ENCODE measurements at places on chromosomes 7 and 10.

DNA sequence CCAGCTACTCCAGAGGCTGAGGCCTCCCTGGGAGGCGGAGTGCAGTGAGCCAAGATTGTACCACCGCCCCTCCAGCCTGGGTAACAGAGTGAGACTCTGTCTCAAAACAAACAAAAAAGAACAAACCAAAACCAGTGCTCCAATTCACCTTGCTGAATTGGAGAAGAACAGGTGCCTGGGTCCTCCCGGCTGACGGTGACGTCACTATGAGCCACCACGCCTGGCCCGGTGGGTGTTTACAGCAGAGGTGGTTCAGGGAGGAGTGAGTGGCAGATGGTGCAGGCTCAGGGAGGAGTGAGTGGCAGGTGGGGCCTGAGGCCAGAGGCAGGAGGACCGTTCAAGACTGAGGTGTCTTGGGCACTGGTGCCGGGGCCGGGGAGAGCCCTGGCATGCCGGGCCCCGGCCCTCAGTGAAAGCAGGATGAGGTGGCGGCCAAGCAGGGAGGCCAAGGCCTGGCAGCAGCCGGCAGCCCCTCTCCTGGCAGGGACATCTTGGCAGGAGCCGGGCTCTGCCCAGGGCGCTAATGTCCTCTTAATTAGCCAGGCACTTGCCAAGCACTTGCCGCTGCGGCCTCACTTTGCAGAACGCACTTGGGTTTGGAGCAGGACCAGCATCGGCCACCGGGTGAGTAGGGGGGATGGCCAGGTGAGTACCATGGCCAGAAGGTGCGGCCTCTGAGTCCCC lies 162.8 kb upstream of the TNRC18 start:
- DNase-seq, result no peak

GRCh38 chr7:87287738-87288341 lies 57.6 kb upstream of the CROT start:
- no peak for DNase-seq

DNA sequence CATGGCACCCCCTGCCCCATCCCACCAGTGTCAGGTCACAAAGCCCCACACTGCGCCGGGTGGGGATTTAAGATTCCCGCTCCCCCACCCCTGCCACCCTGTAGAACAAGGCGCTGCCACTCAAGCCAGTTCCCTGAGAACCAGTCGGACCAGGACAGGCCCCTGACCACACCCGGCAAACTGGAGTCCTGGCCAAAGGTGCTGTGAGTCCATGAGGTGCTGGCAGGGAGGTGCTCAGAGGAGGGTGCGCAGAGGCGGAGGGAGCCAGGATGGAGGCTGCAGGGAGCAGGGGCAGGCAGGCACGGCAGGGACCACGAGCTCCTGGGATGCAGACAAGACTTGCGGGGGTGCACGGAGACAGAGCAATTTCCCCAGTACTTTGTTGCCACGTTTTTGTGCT lies 19.7 kb upstream of the GDI2 start:
- DNase-seq, result no peak

DNA sequence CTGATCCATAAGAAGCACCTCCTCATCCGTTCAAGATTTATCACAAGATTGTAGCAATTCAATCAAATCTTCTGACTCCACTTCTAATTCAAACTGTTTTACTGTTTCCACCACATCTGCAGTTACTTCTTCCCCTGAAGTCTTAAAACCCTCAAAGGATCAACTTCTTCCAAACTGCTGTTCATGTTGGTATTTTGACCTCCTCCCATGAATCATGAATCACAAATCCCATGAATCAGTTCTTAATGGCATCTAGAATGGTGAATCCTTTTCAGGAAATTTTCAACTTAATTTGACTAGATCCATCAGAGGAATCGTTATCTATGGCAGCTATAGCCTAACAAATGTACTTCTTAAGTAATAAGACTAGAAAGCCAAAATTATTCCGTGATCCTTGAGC lies 122.3 kb downstream of the IMMP2L start:
- no peak for DNase-seq

GRCh38 chr10:90318659-90319058 lies 539.2 kb downstream of the HTR7 start:
- DNase-seq, result no peak

- DNase-seq, result no peak
These were observed 826.6 kb upstream of the LRRN3 start for GRCh38 chr7:110264288-110264687.

- DNase-seq, result no peak
These were observed 204.1 kb downstream of the PHF14 start for GRCh38 chr7:11177793-11178192.

GRCh38 chr10:59397961-59398360 lies 35.6 kb upstream of the FAM13C start:
- DNase-seq, result no peak

GRCh38 chr10:132270721-132271457 lies 36.9 kb downstream of the STK32C start:
- no peak for DNase-seq

DNA sequence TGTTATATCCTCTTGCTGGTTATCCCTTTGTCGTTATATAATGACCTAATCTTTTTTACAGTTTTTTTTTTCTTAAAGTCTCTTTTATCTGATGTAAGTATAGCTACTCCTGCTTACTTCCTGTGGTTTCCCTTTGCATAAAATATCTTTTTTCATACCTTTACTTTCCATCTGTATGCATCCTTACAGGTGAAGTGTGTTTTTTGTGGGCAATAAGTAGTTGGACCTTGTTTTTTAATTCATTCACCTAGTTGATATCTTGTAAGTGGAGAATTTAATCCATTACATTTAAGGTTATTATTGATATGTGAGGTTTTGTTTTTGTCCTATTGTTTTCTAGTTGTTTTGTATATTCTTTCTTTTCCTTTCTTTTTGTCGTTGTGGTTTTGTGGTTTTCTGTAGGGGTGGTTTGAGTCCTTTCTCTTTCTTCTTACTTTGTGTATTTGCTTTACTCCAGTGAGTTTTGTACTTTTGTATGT lies 168.6 kb downstream of the MLLT10 start:
- DNase-seq, result no peak

DNA sequence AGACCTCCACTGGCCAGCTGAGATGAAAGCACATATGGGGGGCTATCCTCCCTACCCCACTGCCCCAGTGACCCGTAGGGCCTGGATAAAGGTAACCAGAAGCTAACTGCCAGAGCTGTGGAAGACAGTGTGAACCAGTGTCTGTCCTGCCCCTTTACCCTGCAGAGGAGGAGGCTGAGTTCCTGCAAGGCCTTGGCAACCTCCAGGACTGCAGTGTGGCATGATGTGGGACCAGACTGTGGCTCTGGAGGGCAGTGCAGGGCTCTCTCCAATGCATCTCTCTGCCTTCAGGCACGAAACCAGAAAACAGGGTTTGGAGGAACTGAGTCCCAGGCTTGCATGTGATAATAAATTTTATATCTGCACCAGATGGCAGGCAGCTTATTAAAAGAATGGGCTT lies 93.1 kb downstream of the EPC1 start:
- DNase-seq, result no peak

DNA sequence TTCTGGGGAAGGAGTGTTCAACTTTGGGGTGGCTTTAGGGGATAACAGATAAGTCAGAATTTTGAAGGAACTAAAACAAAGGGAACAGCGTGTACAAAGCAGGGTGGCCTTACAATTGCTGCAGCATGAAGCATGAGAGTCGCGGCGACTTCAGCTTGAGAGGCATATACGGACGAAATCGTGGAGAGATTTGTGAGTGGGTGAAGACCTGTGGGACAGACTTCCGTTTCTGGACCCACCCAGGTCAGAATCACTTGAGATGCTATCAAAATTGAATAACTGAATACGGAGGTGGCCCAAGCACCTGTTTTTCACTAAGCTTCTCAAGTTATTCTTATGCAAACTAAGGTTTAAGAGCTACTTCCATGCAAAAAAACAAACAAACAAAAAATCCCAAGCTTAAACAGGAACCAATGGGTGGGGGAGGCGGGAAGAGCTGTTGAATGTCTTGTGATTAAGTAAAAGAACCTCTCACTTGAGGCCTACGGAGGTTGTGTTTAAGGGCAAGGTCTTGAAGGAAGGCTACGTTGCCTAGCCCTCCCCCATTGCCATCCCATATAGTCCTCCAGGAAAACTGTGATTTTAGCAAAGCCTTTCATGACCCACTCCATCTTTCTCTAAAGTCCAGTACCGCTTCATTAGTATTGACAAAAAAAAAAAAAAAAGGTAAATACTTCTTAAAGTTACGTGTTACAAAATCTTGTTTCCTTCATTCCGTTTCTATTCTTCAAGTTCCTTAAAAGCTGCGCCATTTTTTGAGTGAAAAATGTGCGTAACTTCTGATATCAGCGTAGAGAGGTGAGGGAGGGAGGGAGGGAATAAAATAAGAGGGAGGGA lies 1.3 kb upstream of the TRIM24 start:
- DNase-seq, result no peak

GRCh38 chr7:28921822-28922221 lies 36.3 kb downstream of the TRIL start:
- peak; percentile 61 for DNase-seq

DNA sequence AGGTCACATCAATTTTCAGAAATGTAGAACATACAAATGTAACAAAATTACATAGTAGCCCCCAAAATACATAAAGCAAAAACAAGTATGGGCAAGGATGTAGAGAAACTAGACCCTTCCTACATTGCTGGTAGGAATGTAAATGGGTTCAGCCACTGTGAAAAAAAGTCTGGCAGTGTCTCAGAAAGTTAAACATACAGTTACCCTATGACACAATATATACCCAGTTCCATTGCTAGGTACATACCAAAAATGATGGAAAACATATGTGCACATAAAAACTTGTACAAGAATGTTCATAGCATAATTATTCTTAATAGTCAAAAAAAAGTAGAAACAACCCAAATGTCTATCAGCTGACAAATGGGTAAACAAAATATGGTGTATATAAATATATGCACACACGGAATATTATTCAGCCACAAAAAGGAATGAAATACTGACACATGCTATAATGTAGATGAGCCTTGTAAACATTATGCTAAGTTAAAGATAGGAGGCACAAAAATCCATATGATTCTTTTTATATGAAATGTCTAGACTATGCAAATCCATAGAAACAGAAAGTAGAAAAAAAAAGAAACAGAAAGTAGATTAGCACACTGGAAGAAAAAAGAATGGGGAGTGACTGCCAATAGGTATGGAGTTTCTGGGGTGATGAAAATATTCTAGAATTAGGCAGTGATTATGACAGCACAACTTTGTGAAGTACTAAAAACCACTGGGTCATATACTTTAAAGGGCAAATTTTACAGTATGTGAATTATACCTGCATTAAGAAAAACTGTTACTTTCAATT lies 13.5 kb downstream of the HERPUD2 start:
- DNase-seq, result no peak

DNA sequence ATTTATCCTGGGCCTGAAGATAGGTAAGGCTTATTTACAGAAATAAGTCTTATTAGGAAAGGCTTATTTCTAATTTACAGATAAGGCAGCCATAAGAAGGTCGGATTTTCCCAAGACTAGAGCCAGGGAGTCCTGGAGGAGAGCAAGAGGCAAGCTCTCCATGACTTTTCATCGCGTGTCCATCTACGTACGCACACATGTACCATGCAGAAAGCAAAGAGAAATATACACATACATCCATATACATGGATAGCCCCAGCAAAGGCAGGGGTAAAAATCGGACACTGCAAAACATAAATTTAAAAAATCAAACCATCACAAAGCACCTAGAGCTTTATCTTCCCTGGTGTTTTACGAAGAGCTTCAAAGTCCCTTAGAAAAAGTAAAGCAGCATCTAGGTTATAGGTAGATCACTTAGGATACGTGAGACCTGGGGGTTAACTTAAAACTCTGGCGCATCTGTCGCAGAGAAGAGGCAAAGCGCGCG lies 25.8 kb upstream of the ZRANB1 start:
- no peak for DNase-seq

- DNase-seq, result no peak
These were observed 81.4 kb downstream of the VWA2 start for GRCh38 chr10:114320249-114321116.

GRCh38 chr10:86951184-86951761 lies 6.1 kb downstream of the MMRN2 start:
- DNase-seq, result no peak

DNA sequence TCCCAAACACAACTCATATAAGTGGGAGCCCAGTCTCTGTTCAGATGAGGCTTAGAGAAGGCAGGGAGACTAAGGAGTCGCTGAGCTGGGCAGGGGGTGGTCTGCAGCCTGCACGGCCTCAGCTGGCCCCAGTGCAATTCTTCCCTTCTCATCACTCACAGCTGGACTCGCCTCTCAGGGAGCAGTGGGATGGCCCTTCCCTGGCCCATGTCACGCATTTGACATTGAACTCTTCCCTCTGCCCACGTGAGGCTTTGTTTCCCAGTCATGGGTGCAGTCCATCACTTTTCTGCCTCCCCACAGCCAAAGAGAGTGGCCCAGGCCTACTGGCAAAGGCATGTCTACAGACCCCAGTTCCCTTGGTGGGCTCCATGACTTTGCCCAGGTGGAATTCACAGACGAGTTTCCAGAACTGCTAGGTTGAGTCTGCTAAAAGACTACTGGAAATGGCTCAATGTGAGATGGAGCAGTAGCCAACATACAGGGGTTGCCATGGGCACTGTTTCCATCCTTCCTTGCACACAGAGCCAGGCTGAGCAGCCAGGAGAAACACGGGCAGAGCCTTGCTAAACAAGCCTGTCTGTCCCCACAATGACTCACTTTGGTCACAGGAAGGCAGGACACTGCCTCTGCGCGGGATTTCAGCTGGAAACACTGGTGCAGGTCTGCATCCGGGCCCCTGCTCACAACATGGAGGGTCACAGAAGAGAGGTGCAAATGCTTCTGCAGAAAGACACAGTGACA lies 90.1 kb downstream of the OAT start:
- DNase-seq, result no peak

GRCh38 chr10:124517461-124517860 lies 55.8 kb downstream of the LHPP start:
- DNase-seq, result no peak

DNA sequence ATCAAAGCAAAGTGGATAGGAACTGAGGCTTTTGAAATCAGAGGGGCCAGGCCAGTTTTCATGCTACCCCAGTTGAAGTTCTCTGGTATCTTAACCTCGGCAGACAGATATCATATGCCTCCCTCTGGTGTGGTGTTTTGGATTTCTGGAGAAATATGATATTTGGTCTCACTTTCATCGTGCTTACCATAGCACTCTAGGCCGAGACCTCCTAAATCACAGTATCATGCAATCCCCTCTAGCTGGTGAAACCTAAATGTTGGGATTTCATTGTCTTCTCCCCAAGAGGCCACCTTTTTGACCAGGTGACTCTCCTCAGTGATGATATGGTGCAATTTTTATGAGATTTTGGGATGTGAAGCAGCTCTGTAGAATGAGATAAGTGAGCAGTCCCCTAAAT lies 183.5 kb downstream of the CREB5 start:
- no peak for DNase-seq
